ENCODE measurements at places on chromosomes 2 and 18. TPM values are rescaled to one million over a fixed set of nuclear protein-coding genes. Genes with fewer than 3 reads are reported as not detected.

DNA sequence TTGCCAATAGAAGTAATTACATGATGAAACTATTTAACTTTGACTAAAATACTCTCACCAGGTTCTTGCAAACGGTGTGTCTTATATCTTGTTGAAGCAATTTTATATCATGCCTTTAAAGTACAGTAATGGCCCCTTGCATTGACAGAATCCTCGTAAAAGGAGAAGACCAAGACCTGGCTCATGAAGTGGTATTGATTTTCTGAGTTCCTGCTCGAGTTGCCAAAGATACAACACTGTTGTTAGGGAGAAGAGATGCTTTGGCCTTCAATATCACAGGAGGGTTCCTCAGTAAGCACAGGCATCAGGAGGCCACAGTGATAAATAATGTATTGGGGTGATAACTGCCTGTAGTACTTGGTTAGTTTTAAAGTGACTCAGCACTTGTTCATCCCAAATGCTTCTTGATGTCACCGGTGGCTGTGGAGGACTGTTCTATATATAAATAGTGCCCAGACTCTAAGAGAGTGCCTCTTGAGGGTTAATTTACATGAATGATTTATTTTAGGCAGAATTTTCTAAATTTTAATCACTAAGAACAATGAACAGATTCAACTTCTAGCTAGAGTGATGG lies 571.7 kb upstream of the FANCL start:
- DNase-seq, result no peak

DNA sequence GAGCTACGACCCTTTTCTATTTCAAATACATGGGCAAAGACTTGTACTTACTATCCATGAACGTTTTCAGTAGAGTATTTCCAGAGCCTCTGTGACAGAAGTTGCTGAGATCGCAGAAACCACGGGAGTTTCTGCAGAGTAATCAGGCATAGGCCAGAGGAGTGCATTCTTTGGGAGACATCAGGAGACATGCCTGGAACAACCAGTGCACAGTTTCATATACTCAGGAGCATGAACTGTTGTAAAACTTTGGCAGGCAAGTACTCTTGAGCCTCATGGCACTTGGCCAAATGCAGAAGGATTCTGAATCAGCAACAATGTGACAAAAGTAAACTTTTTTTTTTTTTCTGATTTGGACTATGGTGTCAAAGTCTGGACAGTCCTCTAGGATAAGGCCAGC lies 307.1 kb downstream of the GRB14 start:
- no peak for DNase-seq

GRCh38 chr2:47503481-47504070 lies 100.6 kb downstream of the MSH2 start:
- no peak for DNase-seq

GRCh38 chr2:34012715-34013302 lies 413.7 kb upstream of the FAM98A start:
- peak; percentile 21 for DNase-seq

DNA sequence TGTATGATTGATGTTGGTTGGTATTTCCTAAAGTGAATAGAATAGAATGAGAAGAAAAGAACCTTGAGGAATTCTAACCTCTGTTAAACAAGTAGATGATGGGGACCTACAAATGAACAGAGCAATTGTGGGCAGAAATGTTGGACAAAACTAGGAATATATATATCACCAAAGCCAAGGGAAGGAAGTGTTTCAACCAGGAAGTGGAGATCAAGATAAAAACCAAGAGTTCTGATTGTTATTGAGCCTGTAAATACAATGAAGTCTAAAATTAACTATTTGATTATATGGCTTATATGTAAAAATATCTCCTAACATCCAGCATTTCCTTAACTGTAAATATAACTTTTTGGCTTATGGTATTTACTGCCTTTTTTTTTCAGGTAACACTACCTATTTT lies 730.0 kb downstream of the SOCS6 start:
- DNase-seq, result no peak

DNA sequence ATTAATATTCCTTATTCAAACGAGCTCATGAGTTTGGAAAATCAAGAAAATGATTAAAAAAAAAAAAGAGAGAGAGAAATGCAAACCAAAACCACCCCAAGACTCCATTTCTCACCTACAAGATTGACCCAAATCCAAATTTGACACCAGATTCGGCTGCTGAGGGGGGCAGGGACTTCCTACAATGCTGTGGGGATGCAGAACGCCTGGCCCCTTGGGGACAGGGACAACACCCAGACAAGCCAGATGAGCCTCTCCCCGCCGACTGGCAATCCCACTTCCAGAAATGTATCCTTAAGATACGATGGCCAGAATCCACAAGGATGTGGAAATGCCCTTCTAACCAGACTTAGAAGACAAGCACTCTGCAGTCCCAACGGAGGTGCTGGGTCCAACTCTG lies 20.7 kb downstream of the BOK start:
- DNase-seq, result no peak

DNA sequence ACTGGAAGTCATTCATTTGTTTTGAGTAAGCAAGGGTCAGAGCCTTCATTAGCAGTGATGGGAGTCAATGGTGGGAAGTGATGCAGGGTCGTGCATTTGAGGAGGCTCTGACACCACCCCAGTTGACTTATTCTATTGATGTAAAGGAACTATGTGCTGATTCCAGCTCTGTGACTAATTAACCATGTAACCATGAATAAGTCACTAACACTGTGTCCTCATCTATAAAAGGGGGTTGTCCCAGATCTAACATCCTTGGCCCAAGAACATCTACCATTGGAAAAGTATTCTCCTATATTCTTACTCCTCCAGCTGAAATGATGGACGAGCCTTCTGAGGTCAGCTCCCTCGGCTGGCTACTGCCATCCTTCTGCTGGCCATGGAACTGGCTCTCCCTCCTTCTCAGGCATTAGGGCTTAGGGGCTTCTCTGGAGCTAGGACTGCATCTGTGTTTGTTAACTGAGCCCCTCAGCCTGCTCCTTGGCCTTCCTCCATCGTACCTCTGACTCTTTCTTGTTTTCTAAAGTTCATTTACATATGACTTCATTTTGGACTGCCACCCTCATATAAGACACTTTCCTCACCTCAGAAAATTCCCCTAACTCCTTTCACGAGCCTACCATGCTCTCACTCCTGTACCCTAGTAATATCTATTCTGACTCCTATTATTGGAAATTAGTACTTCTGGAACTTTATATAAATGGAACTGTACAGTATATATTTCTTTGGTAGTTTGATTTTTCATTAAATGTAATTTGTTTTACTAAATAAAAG lies 115.5 kb downstream of the KCTD1 start:
- DNase-seq, result no peak

Gene TNFAIP6
- total RNA-seq, result not detected

Gene MLPH
- 0.36 TPM for total RNA-seq

Gene NYAP2
- total RNA-seq, result 0.05 TPM

Gene GCKR
- total RNA-seq, result not detected

Gene MYO7B
- 0.50 TPM for total RNA-seq

Data from activated T-cell treated with anti-CD3 and anti-CD28 coated beads, Interleukin-2, amount 50 U/mL, for 72 hours (primary cell).